ENCODE measurements at places on chromosomes 7 and 10.

GRCh38 chr10:119359025-119359424 lies 151.7 kb downstream of the GRK5 start:
- no peak for DNase-seq

DNA sequence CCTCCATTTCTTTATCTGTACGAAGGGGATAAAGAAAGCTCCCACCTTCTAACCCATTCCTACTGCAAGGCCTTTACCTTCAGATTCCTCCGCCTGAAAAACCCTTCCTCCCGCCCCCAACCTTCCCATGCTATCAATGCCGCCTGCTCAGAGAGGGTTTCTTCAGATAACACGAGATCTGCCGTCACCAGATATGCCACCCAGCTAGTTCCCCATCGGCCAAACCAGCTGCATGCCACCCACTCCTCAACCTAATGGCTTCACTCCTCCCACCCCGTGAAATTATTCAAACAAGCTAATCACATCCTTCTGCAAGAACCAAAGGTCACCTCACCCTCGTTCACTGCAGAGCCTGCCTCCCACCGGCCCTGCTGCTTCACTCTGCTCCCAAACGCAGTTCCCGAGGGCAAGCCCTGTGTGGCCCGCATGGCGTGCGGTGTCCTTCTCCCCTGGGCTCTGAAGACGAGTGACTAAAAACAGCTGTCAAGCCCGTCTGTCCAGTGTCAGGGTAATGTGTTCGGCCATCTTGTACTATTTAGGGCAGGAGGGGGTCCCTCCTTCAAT lies 46.8 kb upstream of the TMEM213 start:
- no peak for DNase-seq

DNA sequence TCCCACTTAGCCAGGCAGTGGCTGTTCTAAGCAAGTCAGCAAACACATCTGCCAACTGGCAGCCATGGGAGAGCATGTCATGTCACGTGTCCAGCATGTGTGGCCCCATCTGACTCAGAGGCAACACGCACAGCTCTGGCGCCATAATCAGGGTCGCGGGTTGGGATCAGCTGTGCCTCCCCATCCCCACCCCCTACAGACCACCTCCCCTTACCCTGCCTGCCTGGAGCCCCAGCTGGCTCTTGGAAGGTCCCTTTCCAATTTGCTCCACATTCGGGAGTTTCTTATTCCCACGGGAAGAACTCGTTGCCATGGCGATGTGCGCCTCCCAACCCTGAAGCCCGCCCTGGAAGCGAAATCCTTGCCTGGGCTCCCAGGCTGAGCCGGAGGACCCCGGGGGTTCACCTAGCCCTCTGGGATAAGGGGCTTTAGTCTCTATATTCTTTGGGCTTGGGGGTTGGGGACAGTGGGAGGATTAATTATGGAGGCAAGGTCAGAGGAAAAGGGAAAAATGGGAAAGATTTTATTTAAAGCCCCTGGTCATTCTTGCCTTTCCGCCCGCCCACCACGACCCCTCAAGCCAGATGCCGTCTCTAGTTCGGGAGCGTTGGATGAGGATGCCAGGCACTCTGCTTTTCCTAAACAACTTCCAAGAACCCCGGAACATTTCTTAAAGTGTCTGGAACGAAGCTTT lies 283.7 kb downstream of the ZEB1 start:
- DNase-seq, result no peak

DNA sequence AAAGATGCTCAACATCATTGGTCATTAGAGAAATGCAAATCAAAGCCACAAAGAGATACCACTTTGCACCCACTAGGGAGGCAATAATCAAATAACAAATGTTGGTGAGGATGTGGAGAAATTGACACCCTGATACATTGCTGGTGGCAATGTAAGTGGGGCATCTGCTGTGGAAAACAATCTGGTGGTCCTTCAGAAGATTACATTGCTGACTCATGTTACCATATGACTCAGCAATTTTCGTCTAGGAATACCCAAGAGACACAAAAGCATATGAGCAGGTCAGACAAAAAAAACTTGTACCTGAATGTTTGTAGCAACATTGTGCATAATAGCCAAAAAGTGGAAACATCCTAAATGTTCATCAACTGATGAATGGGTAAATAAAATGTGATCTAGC lies 4.9 kb upstream of the CLDN3 start:
- no peak for DNase-seq

DNA sequence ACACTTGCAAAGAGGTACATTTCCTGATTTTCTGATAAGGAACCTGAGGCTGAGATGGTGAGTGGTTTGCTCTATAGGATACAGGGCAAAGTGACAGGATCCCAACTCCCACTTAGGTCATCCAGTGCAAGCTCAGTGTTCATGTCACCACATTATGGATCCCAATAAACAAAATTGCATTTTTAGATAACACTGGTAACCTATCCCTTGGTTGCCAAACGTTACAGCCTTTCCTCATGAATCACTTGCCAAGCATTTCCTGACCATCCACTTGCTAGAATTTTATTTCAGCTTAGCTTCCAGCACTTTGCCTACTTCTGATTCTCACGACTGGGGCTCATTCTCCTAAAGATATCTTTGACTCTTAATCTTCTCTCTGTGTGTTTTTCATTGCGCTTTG lies 131.4 kb upstream of the ODAD2 start:
- DNase-seq, result no peak

DNA sequence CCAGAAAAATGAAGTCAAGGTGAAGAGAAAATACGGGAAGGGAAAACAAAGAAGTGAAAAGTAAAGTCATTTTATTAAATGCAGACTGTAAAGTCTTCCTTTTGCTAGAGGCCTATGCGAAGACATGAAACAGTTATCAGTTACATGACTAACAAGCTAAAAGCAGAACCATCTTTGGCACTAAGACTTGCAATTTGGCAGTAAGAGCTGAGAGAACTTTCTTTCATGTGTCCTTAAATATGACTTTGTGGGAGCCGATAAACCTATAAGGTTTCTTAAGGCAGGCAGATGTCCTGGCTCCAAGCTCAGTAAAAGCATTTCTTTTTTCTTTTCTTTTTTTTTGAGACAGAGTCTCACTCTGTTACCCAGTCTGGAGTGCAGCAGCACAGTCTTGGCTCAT lies 10.4 kb downstream of the ANLN start:
- DNase-seq, result no peak

DNA sequence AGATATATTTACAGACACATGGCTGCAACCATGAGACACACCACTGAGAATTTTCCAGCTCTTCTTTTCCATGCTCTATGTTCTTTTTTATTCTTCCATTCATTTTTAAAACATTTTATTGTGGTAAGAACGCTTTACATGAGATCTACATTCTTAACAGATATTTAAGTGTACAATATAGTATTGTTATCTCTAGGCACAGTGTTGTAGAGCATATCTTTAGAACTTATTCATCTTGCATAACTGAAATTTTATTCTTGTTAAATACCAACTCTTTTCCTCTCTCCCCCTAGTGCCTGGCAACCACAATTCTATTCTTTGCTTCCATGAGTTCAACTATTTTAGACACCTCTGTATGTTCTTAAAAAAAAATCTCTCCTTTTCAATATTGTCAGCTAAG lies 67.1 kb upstream of the HABP2 start:
- no peak for DNase-seq

DNA sequence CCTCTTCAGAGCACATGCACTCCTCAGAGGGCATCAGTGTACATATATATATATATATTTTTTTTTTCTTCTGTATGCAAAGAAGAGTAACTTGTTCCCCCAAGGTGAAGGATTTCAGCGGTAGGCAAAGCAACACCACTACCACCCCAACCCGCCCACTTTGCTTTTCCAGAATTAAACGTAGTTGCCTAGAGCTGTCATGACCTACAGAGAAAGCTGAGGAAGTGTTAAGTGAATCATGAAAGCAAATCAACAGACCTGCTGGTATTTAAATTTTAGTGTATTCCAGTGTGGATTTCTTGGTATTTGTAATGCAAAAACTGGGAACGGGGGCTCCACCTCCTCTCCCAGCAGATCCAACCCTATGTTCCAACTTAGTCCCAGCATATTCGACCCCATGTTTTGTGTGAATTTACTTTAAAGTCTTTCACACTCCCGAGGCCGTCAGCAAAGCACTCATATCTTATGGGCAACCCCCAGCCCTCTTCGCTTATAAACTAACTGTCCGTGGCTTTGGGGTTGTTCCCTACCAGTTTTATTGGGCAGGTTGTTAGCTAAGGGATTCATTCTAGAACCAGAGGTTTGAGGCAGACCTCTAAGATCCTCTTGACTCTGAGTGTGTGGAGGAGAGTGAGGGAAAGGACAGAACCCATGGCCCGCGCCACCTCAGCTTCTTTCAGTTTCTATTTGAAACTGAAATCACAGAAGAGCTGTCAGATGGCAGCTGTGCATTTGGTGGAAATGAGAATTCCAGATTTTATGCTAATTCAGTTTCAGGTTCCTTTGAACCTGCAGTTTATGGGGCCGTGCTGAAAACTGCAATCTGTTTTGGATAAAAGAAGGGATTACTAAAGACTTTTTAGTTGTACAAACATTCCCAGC lies 450.2 kb upstream of the GALNT17 start:
- no peak for DNase-seq

GRCh38 chr10:5354068-5354467 lies 10.7 kb upstream of the UCN3 start:
- DNase-seq, result no peak

- DNase-seq, result no peak
Measured at GRCh38 chr10:73655990-73656298, at the start of gene SYNPO2L. Gene SYNPO2L (minus strand): TSS chr10:73656029. CDS start chr10:73655922, 107 bp downstream.

Measured in activated T-helper 1 cell treated with anti-CD3 and anti-CD28 coated beads, Interleukin-12 subunit alpha, Interleukin-12 subunit beta, Interleukin-2, Interleukin-4 antibody, amounts not matched to agents 30 ng/mL and 10 ng/mL and 1 ng/mL, durations not matched to agents 14 hours and 24 hours and 36 hours (primary cell).